ENCODE measurements at places on chromosomes 5 and 9. TPM values are rescaled to one million over a fixed set of nuclear protein-coding genes. Genes with fewer than 3 reads are reported as not detected.
A peak's percentile ranks its signal among the peaks of the same experiment; 100 is the strongest.

GRCh38 chr5:167982-168660 lies 23.2 kb upstream of the LRRC14B start:
- DNase-seq = no peak

DNA sequence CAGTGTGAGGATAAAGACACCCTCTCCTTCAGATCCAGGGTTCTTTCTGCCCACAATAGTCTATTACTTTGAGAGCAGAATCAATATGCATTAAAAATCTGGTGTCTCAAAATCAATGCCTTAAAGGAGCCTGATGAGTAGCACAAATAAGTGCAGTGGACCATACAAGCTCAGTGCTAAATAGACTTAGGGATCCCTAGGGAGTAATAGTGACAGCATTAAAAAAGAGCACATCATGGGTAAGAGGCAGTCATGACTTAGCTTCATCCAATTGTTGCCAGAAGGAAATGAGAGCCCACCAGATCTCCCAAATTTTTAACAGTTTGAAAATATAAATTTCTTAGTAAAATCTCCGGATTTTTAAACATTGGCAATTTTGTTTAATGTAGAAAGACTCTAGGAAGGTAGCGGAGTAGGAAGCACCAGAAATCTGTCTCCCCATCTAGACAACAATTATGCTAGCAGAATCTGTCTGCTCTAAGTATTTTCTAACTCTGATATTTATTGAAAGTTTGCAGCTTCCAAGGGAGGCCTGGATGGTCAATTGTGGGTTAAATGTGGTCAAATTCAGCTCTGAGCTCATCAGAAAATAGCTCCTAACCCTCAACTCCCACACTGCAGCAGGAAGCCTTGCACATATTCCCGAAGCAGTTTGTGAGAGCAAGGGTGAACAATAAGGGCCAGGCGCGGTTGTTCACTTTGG lies 443.9 kb downstream of the TLE1 start:
- no peak for DNase-seq

Gene SLC6A3
- total RNA-seq = not detected

- no peak for DNase-seq
These were observed 30.9 kb downstream of the SH3RF2 start for GRCh38 chr5:145967296-145967695.

DNA sequence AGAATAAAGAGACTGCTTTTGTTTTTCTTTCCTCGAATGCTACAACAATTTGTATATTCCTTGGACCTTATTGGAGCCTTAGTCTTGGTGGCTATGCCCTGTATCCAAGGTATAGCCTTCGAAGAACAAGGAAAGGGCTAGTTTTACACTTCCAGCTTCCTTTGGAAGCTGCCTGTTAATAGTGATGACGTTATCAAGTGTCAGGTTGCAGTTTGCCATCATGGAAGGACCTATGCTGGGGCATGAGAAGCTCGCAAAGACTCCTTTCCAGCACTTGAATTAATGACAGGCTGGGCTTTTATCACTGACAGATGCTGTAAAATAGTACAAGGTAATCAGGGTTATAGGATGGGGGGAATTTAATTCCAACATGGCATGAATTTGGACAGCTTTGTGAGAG lies 157.9 kb downstream of the KDM4C start:
- DNase-seq = no peak

DNA sequence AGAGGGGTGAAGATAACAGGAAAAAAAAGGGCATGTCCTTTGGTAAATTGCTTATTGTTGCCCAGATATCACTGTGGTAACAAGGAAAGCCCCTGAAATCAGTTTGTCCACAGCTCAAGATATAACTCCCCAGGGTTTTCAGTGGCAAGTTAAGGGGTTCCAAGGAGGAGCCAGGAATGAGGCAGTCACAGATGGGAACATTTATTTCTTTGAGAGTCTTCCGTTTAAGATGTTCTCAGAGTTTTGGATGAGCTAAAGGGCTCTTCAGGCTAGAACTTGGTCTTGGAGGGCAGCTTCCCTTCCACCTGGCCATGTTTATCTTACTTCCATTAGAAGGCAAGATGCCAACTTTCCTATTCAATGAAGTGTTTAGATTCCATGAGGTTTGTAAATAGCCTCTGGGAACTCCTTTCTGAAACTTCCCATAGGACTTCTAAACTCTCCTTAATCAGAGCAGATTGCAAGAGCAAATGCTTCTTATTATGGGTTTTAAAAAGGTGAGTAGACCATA lies 277.6 kb upstream of the TNC start:
- DNase-seq = no peak

GRCh38 chr5:126931963-126932660 lies 98.2 kb downstream of the MARCHF3 start:
- no peak for DNase-seq

DNA sequence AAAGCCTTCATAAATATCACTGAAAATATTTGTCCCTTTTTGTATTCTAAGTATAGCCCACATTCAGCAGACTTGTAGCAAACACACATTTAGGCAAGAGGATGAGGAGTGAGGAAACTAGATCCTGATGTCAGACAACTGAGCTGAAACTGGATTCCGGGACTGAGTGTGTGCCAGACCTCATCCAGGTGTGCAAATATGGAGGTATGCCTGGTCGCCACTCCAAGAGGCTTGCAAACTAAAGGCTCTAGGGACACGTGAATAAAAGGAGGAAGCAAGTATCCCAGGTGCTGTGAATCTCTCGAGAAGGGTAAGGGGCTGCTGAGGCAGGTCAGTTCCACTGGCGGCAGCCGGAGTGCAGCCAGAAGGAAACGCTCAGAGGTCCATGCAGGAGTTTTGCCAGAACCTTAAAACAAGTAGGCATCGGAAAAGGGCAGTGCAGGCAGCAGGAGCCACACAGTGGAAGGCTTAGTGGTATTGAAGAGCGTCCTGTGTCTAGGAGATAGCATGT lies 77.4 kb upstream of the ALDH1B1 start:
- DNase-seq = no peak

DNA sequence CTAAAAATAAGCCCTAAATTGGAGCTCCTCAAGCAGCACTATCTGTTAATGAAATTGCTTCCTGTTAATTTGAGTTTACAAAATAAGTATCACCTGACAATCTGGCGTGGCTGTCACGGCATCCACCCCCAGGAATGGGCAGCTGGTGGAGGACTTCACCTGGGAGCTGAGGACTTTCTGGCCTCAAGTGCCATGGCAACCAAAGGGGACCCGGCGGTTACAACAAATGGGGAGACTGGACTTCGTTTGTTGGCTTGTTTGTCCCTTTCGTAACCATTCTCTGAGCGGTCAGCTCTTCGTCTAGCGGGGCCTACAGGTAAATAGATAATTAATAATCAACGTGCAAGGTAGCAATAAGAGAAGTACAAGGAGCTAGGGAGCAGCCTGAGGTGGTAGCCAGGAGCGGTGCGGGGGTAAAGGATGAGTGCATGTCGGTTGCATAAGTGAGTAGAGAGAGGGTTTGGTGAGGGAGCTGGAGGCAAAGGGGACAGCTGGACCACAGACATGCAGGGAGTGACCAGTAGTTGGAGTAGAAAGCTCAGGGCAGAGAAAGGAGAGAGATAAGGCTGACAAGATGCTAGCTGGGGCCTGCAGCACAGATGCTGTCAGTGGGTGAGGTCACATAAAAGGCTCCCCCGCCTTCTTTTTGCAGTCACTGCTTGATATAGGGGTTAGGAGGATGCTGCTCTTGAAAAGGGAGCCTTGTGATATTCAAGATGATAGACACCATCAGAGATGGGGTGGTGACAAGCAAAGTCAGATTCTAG lies 62.5 kb downstream of the HSPA4 start:
- no peak for DNase-seq

Gene SYNPO
- total RNA-seq = 51.7 TPM

Gene RLN2
- total RNA-seq = not detected

DNA sequence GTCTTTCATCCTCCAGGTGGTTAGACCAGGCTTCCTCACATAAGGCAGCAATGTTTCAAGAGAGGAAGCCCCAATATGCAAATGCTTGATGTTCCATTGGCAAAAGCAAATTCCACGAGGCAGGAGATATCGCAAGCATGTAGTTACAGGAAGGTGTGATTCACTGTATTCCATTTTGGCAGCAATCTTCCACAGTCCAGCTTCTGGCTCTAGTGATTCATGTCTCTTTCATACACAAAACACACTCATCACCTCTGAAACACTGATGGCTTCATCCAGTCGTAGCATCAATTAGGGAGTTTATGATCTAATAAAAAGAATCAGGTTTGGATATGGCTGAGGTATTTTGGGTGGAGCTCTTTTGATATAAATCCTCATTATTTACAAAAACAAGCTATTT lies 552.2 kb upstream of the RIOK2 start:
- no peak for DNase-seq

Gene SCGB3A2
- not detected for total RNA-seq

DNA sequence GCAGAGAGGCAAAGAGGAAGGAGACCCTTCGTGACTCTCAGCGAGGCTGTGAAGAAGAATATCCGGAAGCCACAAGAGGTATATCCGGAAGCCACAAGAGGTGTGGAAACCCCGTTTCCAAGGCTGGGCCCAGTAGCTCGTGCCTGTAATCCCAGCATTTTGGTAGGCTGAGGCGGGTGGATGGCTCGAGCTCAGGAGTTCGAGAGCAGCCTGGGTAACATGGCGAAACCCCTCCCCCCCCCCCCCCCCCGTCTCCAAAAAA lies 612 bp upstream of the BBLN start:
- DNase-seq = no peak

DNA sequence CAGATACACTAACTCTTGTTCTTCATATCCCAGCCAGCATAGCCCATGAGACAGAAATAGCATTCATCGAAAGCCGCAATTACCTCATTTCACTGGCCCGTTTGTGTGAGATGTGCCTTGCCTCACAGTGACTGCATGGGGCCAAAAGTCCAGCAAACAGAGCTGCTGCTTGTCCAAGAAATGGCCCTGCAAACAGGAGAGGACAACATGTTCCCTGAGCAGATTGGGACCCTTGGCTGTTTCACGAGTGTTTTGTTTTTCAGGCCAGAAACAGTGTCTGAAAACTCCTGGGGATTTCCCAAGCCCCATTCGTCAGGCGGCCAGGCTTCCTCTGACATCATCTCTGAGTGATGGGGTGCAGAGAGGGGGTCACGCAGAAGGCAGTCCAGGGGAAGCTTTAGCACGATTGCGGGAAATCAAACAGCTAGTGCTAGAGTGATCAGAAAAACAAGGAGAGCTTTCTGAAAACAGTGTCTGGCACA lies 503.6 kb upstream of the PAPPA start:
- peak; percentile 68 for DNase-seq

GRCh38 chr5:157888814-157889532 lies 30.0 kb upstream of the CLINT1 start:
- no peak for DNase-seq

GRCh38 chr5:61493973-61494372 lies 161.9 kb downstream of the ZSWIM6 start:
- DNase-seq = no peak

- DNase-seq = no peak
These were observed 90.3 kb downstream of the SH3GL2 start for GRCh38 chr9:17669206-17669605.

DNA sequence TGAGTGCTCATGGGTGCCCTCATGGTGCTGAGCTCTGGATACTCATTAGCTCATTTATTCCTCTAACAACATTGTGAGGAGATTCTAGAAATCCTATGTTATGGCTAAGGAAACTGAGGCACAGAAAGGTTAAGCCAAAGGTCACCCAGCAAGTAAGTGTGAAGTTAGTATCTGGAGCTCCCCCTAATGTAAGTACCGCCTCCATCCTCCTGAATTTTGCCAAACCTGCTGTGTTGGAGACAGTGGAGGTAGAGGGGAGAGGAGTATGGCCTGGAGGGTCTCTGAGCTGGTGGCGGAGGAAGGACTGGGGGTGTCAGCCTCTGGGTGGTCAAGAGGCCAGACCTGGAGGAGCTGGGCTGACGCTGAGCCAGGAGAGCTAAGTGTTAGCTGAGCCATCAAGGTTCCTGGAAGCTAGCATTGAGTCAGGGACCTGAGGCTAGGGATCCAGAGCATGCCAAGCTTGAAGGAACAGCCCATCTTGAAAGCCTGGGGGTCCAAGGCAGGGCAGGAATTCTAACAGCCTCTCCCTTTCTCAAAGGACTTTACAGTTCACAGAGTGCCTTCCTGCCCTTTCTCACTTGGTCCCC lies 114.8 kb downstream of the RGS3 start:
- no peak for DNase-seq

- DNase-seq = peak; percentile 88
These were observed 19.2 kb upstream of the NDST1 start for GRCh38 chr5:150488519-150489359.

Gene SOX30
- total RNA-seq = not detected

- no peak for DNase-seq
These were observed 2095.5 kb upstream of the C9orf72 start for GRCh38 chr9:29668732-29669131.

Gene PDLIM4
- total RNA-seq = 0.88 TPM

Gene ZDHHC11
- total RNA-seq = 19.1 TPM

GRCh38 chr9:35537913-35538312 lies 48.0 kb downstream of the RUSC2 start:
- no peak for DNase-seq

Gene GLRA1
- not detected for total RNA-seq

DNA sequence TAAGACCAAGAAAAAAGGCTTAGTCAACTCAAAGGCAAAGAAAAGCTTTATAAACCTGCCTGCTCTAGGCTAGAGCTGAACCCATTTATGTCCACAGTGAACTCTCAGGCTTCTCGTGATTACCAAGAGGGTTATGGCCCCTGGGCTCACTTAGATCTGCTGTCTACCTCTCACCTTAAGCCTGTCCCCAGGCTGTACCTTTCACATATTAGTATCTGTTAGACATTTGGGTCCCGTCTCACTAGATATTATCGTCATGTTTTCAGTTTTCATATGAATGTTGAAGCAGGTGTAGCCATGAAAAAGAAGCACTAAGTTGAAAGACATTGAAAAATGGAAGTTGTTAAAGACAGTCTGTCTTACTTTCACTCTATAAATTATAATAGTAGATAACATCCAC lies 75.2 kb upstream of the COX7C start:
- DNase-seq = no peak

Gene AKNA
- total RNA-seq = 7.3 TPM

GRCh38 chr5:179755022-179755421 lies 22.4 kb downstream of the MAML1 start:
- no peak for DNase-seq

Gene CTXN3
- total RNA-seq = not detected

Gene INSL4
- not detected for total RNA-seq

Gene TTC16
- total RNA-seq = not detected

Gene CBY3
- not detected for total RNA-seq

DNA sequence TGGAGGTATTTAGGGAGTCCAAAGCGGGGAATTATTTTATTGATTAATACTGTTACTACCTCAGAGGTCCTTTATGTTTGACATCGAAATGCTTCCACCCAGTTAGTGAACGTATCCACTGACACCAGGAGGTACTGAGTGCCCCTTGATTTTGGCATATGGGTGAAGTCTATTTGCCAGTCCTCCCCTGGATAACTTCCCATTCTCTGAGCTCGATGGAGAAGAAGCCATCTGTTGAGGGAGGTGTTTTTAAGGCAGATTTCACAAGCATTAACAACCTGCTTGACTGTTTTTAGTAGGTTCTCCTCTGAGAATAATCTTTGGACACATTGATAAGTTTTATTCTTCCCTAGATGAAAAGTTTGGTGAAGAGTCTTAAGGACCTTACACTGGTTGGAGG lies 165.3 kb upstream of the NREP start:
- DNase-seq = no peak

GRCh38 chr9:13324988-13325387 lies 45.5 kb upstream of the MPDZ start:
- no peak for DNase-seq

GRCh38 chr5:154766558-154767281 lies 11.5 kb downstream of the LARP1 start:
- DNase-seq = no peak

GRCh38 chr9:110255463-110256379 lies 586 bp downstream of the TXN start:
- DNase-seq = peak; percentile 72

Measured in left lobe of liver (tissue), 2 donors.